ENCODE measurements at places on chromosomes 13 and 19.

GRCh38 chr13:91572439-91572838, 174.0 kb downstream of the GPC5 start:
- no peak for DNase-seq

- DNase-seq: no peak
Measured at GRCh38 chr13:51180853-51181511, 41.2 kb upstream of the FAM124A start.

GRCh38 chr13:69292789-69293425, 814.7 kb upstream of the ATXN8OS start:
- no peak for DNase-seq

DNA sequence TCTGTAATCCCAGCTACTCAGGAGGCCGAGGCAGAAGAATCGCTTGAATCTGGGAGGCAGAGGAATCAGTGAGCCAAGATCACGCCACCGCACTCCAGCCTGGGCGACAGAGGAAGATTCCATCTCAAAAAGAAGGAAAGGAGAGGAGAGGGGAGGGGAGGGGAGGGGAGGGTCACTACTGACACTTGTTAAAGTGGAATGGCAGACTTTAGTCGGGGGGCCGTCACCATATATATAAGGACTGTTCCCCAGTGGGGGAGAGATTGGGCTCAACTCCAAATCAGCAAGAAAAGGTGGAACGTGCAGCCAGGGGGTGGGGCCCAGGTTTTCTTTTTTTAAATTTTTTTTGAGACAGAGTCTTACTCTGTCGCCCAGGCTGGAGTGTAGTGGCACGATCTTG, 26.2 kb downstream of the TPT1 start:
- no peak for DNase-seq

DNA sequence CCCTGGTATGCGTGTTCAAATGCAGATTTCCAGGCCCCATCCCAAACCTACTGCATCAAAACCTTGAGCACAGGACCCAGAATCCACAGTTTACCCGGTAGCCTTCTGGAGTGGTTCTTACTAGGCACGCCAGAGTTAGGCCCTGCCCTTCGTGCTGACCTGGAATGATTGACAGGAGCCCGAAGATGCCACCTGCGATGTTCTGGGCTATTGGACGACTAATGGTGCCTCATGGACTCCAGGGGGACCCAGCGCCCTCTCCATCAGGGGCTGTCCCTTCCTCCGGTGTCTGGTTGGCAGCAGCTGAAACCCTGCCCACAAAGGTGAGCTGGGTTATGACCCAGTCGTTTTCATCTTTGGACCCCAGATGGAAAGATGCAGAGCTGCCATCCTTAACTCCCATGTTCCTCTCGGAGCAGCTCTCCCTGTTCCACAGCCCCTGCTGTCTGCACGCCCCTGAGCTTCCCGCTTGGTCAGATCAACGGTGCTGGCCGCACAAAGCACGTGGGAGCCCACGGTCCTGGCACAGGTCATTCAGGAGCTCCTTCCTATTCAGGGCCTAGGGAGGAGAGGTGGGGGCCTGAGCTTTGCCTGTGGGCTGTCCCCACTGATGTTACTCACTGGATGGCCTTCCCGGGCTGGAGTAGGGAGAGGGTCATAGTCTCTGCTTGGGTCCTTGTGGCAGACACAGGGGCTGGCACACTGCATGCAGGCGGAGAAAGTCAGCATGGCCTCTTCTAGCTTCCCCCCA, 65.8 kb downstream of the GPR12 start:
- no peak for DNase-seq

DNA sequence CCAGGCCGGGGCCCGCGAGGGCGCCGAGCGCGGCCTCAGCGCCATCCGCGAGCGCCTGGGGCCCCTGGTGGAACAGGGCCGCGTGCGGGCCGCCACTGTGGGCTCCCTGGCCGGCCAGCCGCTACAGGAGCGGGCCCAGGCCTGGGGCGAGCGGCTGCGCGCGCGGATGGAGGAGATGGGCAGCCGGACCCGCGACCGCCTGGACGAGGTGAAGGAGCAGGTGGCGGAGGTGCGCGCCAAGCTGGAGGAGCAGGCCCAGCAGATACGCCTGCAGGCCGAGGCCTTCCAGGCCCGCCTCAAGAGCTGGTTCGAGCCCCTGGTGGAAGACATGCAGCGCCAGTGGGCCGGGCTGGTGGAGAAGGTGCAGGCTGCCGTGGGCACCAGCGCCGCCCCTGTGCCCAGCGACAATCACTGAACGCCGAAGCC, 3.3 kb downstream of the APOE start:
- no peak for DNase-seq

GRCh38 chr19:49896863-49897621, at the start of gene IL4I1:
IL4I1 (minus strand) TSS chr19:49896887; CDS start chr19:49896160, 727 bp downstream.
- DNase-seq: peak; percentile 22

GRCh38 chr13:78182813-78183212, 264.2 kb upstream of the EDNRB start:
- DNase-seq: no peak

DNA sequence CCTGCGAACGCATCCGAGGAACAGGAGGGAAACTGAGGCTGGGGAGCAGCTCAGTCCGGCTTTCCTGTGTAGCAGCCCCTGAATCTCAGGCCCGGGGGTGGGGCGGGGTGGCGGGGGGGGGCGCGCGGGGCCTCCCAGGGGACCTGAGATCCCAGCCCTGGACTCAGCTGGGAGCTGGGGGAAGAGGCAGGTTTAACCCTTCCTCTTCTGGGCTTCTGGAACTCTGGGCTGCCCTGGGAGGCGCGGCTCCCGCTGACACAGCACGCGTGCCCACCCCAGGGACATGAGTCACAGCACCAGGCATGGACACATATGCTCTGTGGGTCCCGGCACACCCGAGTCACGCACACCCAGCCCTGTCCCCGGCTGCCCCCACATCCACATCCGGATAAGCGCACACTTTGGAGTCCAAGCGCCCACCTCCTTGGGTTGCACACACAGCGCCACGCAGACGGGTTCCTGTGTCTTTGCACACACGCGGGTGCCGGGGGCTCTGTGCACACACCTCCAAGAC, 3.5 kb upstream of the CIRBP start:
- no peak for DNase-seq

DNA sequence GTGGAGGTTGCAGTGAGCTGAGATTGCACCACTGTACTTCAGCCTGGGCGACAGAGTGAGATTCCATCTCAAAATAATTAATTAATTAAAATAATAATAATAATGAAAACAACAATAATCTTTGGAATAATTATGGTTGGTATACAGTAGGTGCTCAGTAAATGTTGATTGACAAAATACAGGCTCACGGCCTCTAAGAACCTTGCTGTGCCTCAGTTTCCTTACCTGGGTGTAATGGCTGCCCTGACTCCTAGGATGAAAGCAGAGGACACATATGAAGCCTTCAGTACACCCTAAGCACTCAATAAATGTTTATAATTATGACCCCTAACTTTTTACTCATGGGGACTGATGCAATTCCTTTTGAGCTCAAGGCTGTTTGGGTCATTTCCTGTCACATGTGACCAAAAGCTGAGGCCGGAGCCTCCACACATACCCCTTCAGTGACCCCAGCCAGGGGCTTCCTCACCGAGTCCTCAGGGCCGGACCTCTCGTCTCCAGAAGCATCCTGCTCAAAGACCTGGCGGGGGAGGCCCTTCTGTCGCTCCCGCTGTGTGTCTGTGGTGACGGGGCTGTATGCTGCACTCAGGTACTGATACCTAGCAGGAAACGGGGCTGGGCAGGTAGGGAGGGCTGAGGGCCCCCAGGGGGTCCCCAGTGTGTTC, 10.5 kb downstream of the DOCK6 start:
- DNase-seq: no peak

- no peak for DNase-seq
Measured at GRCh38 chr19:18310118-18310909, 12.6 kb downstream of the LSM4 start.

DNA sequence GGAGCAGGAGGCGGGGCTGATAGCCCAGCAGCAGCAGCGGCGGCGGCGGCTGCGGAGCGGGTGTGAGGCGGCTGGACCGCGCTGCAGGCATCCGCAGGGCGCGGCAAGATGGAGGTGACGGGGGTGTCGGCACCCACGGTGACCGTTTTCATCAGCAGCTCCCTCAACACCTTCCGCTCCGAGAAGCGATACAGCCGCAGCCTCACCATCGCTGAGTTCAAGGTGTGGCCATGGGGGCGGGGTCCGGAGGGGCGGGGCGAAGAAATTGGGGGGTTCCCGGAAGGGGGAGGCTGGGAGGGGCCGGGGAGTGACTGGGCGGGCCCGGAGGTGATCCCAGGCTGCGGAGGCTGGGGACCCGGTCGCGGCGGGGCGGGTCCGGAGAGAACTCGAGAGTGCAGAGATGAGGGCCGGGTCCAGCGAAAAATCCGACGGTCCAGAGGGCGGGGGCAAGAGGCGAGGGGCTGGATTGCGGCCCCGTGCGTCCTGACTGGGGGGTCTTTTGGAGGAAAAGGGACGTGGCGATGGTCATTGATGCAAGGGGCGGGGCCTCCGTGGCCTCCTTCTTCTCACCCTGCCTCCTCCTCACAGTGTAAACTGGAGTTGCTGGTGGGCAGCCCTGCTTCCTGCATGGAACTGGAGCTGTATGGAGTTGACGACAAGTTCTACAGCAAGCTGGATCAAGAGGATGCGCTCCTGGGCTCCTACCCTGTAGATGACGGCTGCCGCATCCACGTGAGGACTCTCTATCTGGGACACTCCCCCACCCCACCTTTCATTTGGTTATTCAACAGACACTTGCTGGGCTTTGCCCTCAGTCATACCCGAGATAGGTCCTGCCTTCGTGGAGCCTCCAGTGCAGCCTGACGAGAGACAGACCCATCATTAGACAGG, at the start of gene TBCB:
Gene TBCB (plus strand): TSS at position 16 of the 891 bp plus-strand sequence. CDS start 93 bp downstream, at position 109.
- no peak for DNase-seq

- DNase-seq: no peak
Measured at GRCh38 chr13:102902789-102903347, 57.0 kb downstream of the ERCC5 start.

DNA sequence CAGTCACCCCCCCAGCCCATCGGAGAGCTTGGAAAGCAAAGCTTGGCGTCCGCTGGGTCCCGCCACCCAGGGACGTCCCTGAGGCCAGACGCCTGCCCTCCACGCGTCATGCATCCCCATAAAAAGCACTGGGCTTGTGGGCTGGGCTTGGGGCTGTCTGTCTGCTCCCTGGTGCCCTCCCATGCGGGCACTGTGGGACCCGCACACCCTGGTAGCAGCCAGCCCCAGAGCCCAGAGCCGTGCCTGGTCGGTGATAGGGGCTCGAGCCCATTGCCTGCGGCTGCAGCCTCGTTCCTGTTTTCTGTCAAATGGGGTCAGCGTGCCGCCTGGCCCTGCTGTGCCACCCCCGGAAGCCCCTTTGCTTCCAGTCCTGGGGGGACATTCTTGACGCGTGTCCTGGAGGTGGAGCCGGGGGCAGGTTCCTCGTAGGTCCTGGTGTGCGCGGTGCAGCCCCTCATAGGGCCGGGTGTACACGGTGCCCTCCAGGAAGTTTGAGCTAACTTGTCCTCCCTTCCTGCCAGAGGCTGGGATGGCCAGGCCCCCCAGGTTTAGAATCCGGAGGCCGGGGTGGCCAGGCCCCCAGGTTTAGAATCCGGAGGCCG, 4.3 kb upstream of the GZMM start:
- no peak for DNase-seq

DNA sequence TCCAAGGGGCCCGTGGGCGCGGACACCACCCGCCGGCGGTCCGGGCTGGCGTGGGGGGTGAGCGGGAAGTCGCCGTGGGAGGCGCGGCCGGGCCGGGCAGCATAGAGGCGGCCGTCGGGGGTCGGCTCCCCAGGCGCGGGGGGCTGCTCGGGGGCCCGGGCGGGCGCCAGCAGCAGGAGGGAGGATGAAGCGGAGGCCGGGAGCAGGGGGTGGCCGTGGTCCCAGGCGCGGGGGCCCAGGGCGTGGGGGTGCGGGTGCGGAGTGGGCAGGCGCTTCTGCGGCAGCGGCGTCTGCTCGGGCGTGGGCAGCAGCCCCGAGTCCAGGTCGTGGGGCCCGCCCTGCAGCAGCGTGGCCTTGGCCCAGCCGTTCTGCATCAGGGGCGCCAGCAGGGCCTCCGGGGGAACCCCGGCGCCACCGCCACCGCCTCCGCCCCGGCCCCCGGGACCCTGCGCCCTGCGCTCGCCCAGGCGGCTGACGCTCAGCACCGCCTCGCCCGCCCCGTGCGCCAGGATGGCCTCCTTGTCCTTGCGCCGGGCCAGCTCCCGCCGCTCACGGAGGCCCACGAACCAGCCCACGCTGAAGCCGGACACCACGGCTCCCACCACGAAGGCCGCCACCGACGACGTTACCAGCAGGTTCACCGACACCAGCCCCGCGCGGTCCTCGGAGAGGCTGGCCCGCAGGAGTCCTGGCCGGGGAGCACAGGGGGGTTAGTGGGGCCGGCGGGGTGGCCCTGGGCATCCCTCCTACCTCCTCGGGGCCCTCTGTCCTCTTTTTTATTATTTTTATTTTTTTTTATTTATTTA, 4.2 kb upstream of the LRG1 start:
- DNase-seq: no peak

DNA sequence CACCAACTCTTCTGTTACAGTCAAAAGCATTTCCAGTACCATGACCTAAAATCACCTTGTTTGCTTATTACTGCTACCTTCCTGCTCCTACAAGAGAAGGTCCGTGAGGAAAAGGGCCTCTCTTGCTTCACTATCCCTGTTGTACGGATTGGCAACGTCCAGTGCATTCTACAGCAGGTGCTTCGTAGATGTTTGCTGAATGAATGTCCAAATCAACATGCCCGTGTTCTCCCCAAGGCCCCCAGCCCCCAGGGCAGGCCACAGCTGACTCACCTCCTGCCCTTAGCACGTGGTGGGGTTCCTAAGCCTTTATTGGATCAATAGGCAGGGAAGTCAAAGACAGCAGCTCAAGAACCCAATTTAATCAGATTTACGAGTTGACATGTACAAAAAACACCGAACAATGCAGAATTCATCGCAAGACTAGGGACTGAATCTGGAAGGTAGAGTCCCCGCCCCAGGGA, 5.5 kb upstream of the NAPA start:
- no peak for DNase-seq

GRCh38 chr13:75443356-75443958, 38.5 kb downstream of the TBC1D4 start:
- DNase-seq: no peak

- DNase-seq: no peak
Measured at GRCh38 chr13:27920677-27921420, 1.0 kb downstream of the PDX1 start.

- DNase-seq: no peak
Measured at GRCh38 chr19:2724148-2724557, 3.0 kb upstream of the DIRAS1 start.

DNA sequence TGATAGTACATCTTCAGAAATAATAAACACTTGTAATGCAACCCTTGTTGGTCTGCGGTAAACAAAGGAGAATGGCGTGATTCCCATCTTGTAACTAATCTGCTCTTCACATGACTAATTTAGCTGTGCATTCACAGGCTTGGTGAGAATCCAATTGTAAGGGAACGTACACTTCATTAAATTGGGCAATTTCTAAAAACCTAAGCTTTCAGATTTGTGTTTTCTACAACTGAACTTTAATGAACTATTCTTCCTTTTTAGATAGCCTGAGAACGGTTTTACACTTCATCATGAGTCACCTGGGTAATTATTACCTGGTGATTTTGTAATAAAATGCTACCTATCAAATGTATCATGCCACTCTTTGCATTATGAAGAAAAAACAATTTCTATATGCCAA, 306.9 kb downstream of the KLF5 start:
- no peak for DNase-seq

Data from substantia nigra (tissue), 51 donors.